Stimulated activated CD8-positive, alpha-beta memory T cell treated with anti-CD3 and anti-CD28 coated beads, Interleukin-4, amount 100 ng/mL, for 1 hour (primary cell): ENCODE measurements at places on chromosomes 11 and 22.

GRCh38 chr11:3412837-3413236 lies 33.9 kb upstream of the ZNF195 start:
- no peak for DNase-seq

GRCh38 chr22:32281072-32281471 lies 25.9 kb upstream of the SLC5A4 start:
- DNase-seq: no peak

DNA sequence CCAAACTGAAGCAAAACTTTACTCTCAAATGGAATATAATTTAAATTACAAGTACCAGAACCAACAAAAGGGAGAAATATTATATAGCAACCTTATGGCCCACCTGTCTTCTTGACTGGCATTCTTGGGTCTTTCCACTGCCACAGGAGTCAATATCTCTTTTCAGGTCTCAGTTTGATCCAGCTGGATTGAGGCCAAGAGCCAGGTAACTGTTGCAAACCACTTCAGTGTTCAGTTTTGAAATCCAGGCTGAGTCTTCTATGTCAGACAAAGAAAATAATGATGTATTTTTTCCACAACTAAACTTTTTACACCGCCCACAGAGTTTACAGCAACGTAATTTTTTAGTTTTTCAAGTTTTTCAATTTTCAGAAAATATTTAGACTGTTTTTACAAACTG lies 648 bp downstream of the DLG2 start:
- DNase-seq: no peak

GRCh38 chr11:44270403-44271273 lies 39.3 kb downstream of the ALX4 start:
- DNase-seq: no peak

DNA sequence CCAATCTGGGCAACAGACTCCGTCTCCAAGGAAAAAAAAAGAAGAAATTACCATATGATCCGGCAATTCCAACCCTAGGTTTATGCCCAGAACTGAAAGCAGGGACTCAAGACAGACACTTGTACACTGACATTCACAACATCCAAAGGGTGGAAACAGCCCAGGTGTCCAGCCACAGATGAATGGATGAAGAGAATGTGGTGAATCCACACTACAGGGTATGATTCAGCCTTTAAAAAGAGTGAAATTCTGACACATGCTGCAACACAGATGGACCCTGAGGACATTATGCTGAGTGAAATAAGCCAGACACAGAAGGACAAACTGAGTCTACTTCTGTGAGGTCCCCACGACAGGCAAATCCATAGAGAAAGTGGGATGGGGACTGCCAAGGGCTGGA lies 43.9 kb downstream of the SGSM3 start:
- no peak for DNase-seq

GRCh38 chr22:29732883-29733282 lies 13.1 kb downstream of the CABP7 start:
- DNase-seq: no peak

DNA sequence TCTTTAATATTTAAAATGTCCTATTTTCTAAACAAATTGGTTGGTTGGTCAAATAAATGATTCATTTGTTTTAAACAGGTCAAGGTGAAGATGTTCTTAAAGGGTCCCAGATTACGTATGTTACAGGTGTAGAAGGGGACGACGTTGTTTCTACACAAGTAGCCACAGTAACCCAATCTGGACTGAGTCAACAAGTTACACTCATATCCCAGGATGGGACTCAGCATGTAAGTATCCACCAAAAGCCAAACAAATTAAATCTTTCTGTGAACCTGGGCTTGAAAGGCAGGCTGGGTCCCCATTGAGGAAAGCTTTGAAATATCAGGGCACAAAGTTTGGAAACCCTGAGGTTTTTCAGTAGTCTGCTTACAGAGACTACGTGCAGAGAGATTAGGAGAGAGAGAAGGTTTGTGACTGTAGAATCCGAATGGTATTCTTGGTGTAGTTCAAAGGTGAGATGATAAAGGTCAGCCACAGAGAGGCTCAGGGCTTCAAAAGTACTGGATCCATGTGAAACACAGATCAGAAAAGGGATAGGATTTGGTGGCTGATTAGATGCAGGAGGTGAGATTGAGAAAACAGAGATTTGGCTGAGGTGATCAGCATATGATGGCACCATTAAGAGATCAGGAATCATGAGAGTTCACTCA lies 51.7 kb downstream of the ZNF143 start:
- DNase-seq: no peak

GRCh38 chr11:58905721-58906547 lies 33.4 kb upstream of the GLYATL1 start:
- no peak for DNase-seq

DNA sequence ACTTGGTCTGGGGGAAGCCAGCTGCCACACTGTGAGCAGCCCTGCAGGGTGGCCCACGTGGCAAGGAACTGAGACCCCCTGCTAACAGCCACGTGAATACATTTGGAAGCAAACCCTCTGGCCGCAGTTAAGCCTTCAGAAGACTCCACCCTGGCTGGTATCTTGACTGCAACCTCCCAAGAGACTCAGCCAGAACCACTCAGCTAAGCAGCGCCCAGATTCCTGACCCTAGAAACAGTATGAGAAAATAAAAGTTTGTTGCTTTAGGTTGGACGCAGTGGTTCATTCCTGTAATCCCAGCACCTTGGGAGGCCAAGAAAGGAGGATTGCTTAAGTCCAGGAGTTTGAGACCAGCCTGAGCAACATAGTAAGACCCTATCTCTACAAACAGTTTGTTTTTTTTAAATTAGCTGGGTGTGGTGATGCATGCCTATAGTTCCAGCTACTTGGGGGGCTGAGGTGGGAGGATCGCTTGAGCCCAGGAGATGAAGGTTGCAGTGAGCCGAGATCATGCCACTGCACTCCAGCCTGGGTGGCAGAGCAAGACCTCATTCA lies 8.7 kb downstream of the ZMAT5 start:
- DNase-seq: no peak

GRCh38 chr11:99098258-99098657 lies 77.5 kb downstream of the CNTN5 start:
- no peak for DNase-seq

- DNase-seq: no peak
Observed at GRCh38 chr11:20058749-20059458, 101.4 kb downstream of the DBX1 start.

DNA sequence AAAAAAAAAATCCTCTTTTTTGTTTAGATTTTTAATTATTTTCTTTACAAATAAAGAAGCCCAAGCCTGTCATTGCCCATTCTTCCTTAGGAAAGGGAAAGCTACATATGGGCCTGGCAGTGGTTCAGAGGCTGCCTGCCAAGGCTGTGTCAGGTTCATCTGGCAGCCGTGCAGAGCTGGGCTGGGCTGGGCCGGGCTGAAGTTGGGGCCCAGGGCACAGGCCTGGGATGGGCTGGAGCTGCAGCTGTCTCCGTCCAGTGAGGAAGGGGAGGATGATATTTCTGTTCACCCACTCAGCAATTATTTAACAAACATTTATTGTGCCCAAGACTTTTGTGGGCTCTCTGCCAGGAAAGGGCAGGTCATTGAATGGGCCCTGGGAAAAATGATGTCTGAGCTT lies 4.6 kb downstream of the PRR5L start:
- DNase-seq: no peak

DNA sequence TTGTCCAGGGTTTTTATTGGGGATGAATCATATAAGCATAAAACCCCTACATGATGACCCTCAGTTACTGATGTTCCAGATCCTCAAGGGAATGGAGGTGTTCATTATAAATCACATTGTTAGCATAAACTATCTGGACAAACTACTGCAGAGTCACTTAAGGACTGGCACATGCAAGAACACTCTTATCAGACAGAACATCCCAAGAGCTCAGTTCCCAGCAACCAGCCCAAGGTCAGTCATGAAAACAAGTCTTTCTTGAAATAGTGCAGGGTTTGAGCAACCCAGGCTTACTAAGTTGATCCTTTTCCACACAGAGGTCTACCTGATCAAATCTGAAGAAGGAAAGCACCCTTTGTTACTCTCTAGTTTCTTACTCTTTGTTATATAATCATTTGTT lies 13.5 kb upstream of the PTS start:
- DNase-seq: no peak

GRCh38 chr11:124610295-124610694 lies 933 bp upstream of the PANX3 start:
- DNase-seq: no peak

DNA sequence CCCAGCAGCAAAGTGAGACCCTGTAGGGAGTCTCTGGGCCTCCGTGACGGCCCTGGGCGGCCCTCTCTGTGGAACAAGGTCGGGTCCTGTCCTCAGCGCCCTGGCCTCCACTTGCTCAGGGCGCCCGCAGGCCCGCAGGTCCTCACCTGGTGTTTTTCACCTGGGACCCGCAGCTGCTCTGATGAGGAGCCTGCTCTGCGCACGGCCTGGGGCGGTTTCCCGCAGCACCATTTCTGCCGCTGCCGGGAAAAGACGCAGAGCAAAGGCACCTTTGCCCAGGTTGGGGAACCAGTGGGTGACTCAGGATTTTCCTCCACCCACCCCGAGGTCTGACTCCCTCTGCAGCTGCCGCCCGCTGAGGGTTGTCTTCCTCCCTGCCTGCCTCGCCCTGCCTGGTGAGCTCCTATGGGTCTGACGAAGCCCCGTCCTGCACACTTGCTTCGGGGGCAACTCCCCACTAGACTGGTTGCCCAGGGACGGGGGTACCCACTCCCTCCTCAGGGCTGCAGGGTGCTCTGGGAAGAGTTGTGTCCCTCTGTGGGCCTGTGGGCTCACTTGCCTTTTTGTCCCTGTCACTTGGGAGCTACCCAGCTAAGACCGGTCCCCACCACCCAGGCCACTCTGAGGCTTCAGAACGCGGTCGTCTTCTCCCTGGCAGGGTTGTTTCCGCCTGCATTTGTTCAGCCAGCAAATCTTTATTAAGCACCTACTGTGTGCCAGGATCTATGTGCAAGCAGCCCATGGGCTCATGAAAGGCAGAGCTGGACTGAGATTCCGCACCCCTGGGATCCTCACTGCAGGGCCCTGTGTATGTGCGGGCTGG lies 89.5 kb downstream of the KCNQ1 start:
- no peak for DNase-seq

DNA sequence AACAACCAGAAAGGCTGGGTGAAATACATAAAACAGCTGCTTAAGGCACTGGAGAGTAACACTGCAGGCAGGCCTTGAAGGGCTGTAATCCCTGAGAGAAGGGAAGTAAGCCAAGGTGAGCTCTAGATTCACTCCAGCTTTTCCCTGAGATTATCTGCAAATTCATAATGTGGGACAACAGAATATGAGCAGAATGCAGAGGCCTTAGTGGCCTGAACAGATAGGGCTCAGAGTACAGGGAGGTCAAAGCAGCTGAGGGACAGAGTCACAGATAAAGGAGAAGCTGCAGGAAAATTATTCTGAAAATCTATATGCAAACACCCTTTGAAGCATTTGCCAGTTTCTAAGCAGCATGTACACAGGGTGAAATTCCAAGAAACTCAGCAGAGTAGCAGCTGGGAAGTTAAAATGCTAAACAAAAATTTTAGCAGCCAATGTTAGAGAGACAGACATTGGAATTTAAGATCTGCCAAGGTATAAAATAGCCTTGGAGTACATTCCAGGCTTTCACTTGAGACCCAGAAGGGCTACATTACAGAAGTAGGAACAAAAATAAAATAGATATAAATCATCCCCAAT lies 48.1 kb upstream of the CWF19L2 start:
- no peak for DNase-seq

DNA sequence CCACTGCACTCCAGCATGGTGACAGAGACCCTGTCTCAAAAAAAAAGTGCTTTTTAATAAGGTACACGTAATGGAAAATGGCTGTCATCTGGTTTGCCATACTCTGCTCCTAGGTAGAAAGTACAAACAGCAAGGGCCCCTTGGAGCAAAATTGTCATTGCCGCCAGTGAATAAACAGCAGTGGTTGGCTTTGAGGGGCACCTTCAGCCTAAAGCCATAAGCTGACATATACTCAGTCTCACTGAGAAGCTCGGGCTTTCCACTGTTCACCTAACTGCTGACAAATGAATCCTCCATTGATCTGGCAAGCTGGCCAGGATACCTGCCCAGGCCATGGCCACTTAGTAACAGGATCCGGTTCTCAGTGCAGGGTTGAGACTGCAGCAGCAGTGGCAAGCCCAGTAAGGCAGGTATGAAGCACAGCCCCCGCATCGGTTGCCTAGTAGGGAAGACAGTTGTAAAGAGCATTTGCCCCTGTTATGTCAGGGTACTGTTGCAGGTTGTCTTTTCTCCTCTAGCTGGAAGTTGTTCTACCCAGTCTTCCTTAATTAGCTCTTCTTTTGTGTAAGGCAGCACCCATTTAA lies 38.8 kb downstream of the MARK2 start:
- no peak for DNase-seq
